SJSA1 (cell line): ENCODE measurements at places on chromosomes 7 and 10.

DNA sequence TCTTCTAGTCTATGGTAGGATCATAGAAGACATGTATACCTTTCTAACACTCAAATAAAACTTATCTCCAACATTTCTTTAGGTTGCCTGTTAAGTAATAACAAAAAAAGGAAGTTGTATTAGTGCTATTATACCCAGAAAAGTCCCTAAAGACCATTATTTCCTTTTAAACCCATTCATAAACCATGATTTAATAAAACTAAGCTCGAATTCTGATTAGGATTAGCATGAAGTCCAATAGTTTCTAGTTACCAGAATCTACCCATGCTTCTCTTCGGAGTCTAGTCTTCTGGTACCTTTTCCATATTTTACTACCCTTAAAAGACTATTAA is 62.7 kb downstream of the USP6NL start:
- DNase-seq: no peak
- no peak overlapping the region for H3K27ac ChIP-seq
- no peaks in the 10 kb centered on the region for H3K27me3 ChIP-seq
- peaks cover 33% of the 10 kb centered on the region for H3K4me1 ChIP-seq
- no peaks in the 10 kb centered on the region for H3K36me3 ChIP-seq

- H3K27me3 ChIP-seq: no peaks in the 10 kb centered on the region
- no peak for DNase-seq
- no peak overlapping the region for H3K27ac ChIP-seq
- no peaks in the 10 kb centered on the region for H3K36me3 ChIP-seq
These were observed 152.2 kb downstream of the SDHAF3 start for GRCh38 chr7:97269741-97270140.

DNA sequence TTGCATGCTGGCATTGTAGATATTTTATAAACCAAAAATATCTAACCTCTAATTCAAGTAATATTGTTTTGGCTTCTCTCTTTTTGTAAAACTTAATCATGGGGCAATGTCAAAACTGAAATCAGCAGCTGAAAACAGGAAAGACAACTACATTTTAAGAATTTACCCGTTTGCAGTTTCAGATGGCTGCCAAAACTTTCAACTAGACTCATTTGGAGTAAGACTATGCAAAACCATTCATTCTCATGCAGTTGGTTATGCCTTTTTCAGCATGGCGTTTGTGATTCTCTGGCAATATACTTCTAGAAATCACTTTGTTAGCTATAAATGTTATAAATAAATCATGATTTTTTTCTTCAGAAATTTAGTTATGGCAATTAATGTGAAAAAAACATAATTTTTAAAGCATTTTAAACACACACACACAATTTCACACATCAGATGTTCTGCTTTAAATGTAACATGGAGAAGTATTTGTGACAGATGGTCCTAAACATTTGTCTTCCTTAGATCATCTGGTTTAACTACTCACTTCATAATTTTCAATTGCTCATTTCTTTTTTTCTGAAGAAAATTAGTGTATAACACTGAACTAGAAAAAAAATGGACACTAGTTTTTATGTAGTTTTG is 116.4 kb downstream of the ITGB8 start:
- H3K27me3 ChIP-seq: no peaks in the 10 kb centered on the region
- 0 out of 2 replicates have a peak, but pooled peaks cover 6% of the 10 kb centered on the region for H3K4me1 ChIP-seq
- no peaks in the 10 kb centered on the region for H3K36me3 ChIP-seq
- DNase-seq: no peak
- no peak overlapping the region for H3K27ac ChIP-seq

DNA sequence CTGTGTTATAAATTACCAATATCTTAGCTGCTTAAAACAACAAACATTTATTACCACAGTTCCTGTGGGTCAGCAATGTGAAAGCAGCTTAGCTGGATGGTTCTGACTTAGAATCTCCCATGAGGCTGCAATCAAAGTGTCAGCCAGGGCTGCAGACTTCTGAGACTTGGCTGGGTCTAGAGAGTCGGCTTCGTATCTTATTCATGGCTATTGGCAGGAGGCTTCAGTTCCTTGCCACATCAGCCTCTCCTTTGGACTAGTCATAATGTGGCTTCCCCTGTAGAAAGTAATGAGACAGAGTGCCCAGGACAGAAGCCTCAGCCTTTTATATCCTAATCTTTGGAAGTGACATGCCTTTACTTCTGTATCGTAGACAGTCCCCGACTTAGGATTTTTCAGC is 27.3 kb downstream of the RALA start:
- peaks cover 14% of the 10 kb centered on the region for H3K4me1 ChIP-seq
- no peak overlapping the region for H3K27ac ChIP-seq
- peaks cover 4% of the 10 kb centered on the region; the same call in 1 of the 2 replicates for H3K36me3 ChIP-seq
- no peaks in the 10 kb centered on the region for H3K27me3 ChIP-seq

DNA sequence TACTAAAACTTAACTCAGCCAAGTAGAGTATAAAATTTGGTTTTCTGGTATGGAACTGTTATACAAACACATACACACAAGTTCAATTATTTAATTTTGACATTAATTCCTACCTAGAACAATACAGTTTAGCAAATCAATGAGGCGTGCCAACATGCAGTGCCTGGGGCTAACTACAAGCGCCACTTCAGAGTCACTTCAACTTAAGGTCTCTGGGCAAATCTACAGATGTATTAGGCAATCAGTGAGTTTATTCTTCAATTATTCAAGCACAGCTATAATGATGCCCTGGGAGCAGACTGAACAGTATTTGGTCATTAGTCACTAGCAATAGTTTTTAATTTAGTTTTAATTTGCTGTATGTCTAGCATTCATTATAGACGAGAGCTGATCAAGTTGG is 51.6 kb downstream of the HIBADH start:
- H3K4me1 ChIP-seq: peaks cover 41% of the 10 kb centered on the region
- no peak overlapping the region for H3K4me3 ChIP-seq
- no peak for DNase-seq
- peaks cover 6% of the 10 kb centered on the region for H3K36me3 ChIP-seq
- H3K27me3 ChIP-seq: no peaks in the 10 kb centered on the region
- H3K27ac ChIP-seq: no peak overlapping the region
